Stimulated activated CD4-positive, alpha-beta T cell treated with anti-CD3 and anti-CD28 coated beads, Interleukin-15, amount 100 ng/mL, for 1 hour (primary cell): ENCODE measurements at places on chromosomes 2 and 18.

DNA sequence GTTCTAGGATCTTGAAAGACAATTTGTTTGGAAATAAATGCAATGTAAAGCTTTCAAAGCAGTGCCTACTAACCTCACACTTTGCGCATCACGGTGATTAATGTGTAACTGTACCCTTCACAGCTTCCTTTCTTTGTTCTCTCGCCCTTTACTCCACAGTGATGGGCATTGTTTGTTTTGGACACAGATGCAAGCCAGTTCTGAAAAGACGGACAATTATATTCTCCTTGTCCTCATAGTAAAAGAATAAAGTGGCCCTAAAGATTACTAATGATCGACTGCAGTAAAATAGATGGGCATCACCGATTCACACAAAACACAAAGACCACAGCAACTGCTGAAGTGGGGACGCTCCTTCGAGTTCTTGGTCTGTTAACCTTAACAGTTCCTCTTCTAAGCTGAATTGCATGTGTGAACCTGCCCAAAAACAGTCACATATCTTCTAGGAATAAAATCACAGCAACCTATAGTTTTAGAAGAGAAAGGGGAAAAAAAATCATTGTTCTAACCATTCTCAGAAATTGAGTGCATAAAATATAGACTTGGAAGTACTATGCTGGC, 7.7 kb downstream of the L3MBTL4 start:
- DNase-seq, result no peak

GRCh38 chr2:15548974-15549373, 12.2 kb downstream of the NBAS start:
- no peak for DNase-seq

GRCh38 chr2:192151853-192152252, 42.9 kb downstream of the TMEFF2 start:
- DNase-seq, result no peak

DNA sequence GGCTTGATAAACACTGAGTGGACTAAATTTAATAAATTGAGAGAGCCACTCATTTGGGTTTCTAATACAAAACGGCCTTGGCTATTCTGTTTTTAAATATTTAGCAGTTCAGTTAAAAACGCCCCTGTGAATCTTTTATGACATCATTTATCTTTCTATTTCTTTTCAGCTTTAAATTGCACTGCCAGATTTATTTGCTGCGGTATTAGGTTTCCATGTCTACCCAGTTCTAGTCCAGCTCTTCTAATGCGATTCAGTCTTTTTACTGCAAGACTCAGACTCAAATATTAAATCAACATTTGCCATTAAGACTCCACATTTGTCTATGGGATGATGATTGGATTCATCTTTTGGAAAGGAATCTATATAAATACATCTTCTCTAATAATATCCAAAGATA, 2174.3 kb upstream of the PIK3C3 start:
- no peak for DNase-seq

DNA sequence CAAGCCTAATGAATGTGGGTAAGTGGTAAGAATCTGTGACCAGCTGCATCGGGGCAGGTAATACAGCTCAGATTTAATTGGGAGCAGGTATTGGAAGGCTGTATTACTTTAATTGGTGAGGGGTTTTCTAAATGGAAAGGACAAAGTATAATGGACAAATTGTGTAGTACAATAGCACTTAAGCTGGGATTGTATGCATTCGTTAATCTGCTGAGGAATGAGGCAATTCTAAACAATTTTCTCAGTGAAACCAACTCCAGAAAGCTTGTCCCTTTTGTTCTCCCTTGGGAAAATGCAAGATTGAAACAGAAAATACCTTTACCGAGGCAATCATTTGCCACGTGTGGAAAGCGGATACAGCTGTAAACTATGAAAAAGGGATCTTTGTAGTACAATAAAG, 801.6 kb upstream of the POU3F3 start:
- DNase-seq, result no peak

- no peak for DNase-seq
Measured at GRCh38 chr2:3198119-3198518, 179.5 kb downstream of the EIPR1 start.

DNA sequence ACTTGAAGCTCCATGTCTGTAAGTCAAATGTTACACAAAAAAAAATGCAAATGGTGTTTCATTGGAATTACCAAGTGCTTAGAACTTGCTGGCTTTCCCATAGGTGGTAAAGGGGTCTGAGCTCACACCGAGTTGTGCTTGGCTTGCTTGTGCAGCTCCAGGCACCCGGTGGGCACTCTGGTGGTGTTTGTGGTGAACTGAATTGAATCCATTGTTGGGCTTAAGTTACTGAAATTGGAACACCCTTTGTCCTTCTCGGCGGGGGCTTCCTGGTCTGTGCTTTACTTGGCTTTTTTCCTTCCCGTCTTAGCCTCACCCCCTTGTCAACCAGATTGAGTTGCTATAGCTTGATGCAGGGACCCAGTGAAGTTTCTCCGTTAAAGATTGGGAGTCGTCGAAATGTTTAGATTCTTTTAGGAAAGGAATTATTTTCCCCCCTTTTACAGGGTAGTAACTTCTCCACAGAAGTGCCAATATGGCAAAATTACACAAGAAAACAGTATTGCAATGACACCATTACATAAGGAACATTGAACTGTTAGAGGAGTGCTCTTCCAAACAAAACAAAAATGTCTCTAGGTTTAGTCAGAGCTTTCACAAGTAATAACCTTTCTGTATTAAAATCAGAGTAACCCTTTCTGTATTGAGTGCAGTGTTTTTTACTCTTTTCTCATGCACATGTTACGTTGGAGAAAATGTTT, 97.9 kb upstream of the IL1R2 start:
- DNase-seq, result no peak

- no peak for DNase-seq
Measured at GRCh38 chr18:21386523-21387240, 144.7 kb downstream of the GREB1L start.

GRCh38 chr18:33201509-33201926, 239.0 kb downstream of the CCDC178 start:
- no peak for DNase-seq

GRCh38 chr2:195709901-195710806, 53.1 kb downstream of the SLC39A10 start:
- DNase-seq, result no peak

DNA sequence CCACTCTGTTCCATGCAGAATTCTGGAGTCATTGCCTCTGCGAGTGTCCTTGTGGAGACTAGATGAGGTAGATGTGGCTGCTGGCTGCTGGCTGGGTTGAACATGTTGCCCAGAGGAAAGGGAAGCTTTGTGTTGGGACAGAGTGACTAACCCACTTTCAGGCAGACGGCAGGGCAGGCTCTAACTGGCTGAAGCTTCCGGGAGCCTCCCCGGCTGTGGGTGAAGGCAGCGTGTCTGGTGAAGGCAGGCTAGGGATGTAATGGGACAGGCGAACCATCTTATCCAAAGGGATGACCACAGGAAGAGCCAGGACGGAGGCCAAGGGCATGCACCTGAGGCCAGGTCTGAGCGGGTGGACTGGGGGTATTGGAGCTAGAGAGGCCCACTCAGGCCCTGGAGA, 16.0 kb downstream of the ASPRV1 start:
- DNase-seq, result no peak

- DNase-seq, result no peak
Measured at GRCh38 chr2:97812931-97813330, 99.6 kb downstream of the ZAP70 start.

DNA sequence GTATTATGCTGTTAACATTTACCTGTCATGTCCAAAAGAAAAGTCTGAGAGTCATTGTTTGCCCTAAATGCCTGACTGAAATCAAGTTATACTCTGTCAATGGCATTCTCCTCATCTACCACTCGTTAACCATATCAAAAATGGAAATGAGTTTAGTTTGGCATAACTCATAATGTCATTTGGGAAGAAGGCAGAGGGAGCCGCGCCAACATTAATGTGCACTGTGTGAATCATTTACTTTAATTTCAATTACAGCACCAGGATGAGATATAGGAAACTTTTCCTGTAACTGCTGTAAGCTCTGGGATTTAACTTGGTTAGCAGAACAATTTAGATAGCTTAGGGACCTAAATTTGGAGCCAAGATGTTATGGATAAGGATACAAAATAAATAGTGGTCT, 871.2 kb upstream of the POU3F3 start:
- no peak for DNase-seq

DNA sequence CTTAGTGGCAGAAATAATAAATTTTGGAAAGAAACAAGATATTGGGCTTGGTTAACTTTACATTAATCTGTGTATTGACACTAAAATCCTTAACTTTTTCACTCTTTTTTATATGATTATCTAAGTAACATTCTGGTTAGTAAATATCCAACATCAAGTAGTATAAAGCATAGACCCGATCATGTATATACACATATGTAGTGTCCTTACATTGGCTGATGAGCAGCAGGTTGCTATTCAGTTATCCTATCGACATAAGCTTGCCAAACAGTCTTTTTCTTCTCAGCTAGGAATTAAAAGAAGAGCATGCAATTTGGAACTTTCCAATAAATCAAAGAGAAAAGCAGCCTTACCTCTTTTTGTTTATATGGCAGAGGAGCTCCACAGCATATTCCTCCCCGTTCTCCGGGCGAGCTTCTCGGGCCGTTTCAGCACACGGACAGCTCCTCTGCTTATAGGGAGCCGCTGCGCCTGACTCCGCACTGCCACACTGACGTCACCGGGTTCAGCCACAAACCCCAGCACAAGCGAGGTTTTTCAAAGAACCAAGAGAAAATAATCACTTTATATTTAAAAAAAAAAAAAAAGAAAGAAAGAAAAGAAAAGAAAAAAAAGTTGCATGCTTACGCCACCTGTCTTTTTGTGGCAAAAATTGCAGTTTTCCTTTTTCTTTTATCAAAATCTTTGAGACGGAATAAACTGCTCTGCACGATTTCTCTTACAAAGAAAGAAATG, at the start of gene SCG2:
Gene SCG2, minus strand, starts transcription at position 430 of the 735 bp plus-strand sequence. CDS start 3,079 bp downstream, outside the sequence.
- no peak for DNase-seq

GRCh38 chr2:43511199-43511598, 84.6 kb downstream of the THADA start:
- no peak for DNase-seq

- no peak for DNase-seq
Measured at GRCh38 chr2:128395640-128396499, 77.2 kb upstream of the HS6ST1 start.

- DNase-seq, result no peak
Measured at GRCh38 chr18:10085876-10086275, 172.1 kb downstream of the VAPA start.

DNA sequence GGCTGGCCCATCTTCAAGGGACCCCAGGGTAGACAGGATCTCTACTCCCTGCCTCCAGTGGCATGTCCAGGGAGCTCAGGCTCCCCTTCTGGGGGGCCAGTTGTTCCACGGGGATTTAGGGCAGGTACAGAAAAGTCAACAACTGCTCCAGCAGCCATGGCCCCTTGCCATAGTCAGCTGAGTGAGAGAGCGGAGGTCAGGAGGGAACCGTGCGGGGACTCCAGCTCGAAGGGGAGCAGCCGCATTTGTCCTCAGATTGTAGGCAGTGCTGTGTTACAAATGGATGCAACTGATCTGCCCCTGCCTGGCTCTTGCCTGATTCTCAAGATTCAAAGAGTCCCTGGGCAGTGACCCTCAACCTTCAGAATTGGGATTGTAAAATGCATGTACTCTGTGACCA, 49.9 kb downstream of the ITGB1BP1 start:
- DNase-seq, result no peak

GRCh38 chr2:69095305-69095704, 82.3 kb downstream of the ANTXR1 start:
- no peak for DNase-seq

DNA sequence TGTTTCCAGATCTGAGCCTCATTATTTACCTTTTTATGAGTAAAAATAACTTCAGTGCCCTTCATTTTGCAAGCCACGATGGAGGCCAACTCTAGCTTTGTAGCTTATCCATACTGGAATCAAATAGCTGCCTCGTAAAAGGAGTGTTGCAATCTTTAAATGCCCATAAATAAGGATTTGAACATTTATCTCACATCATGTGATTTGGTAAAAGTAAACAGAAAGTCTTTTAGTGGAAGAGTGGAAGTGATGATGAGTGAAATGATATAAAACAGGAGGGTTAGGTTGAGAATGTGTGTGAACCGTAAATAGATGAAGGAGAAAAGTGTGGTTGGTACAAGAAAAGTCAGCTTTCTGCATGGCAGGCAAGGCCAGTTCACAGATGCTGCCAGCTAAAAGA, 348.9 kb downstream of the OSR1 start:
- DNase-seq, result no peak

DNA sequence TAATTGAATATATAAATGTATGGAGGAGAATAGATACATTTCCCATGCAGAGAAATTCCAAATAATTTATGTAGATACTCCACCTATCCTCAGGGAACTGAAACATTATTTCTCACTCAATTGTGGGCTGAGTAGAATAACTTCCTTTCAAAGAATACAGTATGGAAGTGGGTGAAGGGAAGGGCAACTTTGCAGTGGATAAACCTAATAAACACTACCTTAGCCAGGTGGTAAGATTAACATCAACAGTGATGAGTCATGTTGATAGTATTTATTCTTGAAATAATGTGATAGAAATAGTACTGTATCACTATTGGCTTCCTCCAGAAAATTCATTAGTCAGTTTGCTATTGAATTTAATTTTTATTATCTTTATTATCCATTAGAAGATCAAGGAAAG, 716.4 kb upstream of the CHAC2 start:
- DNase-seq, result no peak

GRCh38 chr2:96737831-96738230, 2.0 kb downstream of the LMAN2L start:
- DNase-seq, result no peak

GRCh38 chr2:77831898-77832297, 309.7 kb upstream of the LRRTM4 start:
- DNase-seq, result no peak

GRCh38 chr2:9473985-9474360, 378 bp upstream of the IAH1 start:
- peak; percentile 40 for DNase-seq

DNA sequence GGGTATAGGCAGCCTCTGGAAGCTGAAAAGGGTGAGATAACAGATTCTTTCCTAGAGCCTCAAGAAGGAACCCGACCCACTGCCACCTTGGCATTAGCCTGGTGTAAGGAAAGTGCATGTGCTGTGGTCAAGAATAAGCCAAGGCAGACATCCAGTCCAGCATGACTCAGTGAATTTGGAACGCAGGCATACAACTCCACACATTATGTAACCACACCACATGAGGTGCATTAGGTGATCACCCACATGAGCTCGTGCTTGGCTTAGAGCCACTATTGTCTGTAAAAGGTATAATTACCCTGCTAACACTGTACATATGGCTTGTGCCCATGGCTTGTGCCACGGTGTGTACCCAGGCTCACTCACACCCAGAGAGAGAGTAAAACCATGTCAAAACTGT, 583.7 kb upstream of the HNMT start:
- DNase-seq, result no peak

DNA sequence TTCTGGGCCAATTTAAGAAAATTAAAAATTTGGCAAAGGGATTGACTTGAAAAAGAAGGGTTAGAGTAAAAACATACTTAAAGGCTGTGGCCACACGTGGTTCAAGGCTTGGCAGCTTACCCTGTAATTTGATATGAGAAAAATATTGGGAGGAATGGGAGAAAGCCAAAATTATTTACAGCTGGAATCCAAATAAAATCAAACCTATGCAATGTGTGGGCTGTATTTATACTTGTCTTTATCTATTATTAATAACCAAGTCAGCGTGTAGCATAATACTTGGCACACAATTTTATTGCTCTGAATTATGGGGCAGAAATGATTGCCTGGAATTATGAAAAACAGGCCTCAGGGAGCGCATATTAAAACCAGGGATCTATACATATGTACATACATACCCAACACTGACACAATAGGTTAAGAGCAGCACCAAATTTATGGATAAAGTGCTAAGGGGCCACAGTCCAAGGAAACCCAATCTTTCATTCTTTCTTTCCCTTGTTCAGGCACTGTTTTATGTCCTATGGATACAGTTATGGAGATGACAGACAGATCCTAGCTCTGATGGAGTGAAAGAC, 35.6 kb downstream of the FAM124B start:
- no peak for DNase-seq
